NCI-H460 (cell line): ENCODE measurements at places on chromosomes 11 and 22.

GRCh38 chr11:118156531-118157185, 4.0 kb upstream of the SCN4B start:
- DNase-seq: no peak

GRCh38 chr11:11992257-11993212, 15.9 kb downstream of the DKK3 start:
- DNase-seq: no peak

DNA sequence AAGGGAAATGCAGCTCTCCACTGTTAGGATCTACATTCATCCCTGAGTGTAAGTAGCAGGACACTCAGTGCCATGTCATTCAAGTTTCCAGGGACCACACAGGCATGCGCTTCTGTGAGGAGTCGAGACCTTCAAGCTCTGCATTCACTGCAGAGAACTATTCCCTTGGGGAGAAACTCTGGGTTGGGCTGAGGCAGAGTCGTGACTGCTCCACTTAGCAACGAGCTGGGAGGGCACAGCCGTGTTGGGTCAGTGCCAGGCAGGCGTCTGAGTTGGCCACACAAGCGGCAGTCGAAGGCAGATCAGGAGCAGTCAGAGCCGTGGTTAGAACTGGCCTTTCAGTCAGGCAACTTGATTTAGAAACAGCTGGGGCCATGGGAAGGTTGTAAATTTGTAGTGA, 14.7 kb downstream of the MPEG1 start:
- no peak for DNase-seq

- no peak for DNase-seq
Observed at GRCh38 chr22:24128631-24129262, 52.5 kb upstream of the SUSD2 start.

GRCh38 chr11:62352355-62353336, 15.4 kb downstream of the ASRGL1 start:
- DNase-seq: no peak

GRCh38 chr11:112886434-112887370, 74.5 kb upstream of the NCAM1 start:
- no peak for DNase-seq

DNA sequence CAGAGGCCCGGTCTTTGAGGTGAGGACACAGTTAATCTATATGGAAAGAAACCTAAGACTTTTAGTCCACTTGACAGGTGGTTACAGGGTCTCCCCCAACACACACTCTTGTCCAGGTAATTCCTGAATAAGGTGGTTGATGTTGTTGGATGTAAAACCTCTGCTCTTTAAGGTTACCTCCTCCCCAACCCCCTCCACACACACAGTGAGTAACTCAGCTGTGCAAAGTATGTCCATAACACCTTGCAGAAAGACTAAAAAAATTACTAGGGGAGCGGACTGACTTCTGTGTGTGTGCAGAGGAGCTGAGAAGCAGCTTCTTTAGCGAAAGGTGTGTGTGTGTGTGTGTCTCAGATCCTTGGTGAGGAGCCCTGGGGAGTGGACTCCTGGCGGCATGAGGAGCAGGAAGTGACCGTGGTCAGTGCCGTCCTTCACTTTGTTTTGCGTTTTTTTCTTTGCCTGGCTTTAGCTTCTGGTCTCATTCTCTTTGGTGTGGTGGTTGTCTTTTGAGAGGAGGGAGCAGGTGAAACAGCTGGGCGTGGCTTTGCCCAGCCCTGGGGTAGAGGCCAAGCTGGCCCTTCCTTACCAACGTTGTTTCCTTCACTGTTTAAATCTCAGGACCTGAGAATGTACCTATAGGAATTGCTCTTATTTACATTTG, 1.7 kb downstream of the ZBED4 start:
- DNase-seq: no peak

DNA sequence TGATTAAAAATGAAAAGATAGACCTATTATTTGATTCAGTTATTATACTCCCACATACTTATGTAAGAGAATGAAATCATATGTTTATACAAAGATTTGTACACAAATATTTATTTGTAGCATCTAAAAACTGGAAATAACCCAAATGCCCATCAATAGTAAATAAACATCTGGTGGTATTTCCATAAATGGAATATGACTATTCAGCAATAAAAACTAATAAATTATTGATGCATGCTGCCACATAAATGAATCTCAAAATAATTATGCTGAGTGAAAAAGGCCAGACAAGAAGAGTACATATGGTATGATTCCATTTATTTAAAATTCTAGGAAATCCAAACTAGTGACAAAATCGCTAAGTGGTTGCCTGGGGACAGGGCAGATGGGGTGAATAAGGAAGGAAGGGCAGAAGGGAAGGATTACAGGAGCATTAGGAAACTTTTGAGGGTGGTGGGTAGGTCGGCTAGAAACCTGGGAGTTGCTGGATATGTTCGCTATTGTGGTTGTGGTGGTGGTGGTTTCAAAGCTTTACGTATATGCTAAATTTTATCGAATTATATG, 41.5 kb downstream of the JAM3 start:
- DNase-seq: no peak

- no peak for DNase-seq
Observed at GRCh38 chr22:48161298-48161697, 1398.8 kb downstream of the TBC1D22A start.

DNA sequence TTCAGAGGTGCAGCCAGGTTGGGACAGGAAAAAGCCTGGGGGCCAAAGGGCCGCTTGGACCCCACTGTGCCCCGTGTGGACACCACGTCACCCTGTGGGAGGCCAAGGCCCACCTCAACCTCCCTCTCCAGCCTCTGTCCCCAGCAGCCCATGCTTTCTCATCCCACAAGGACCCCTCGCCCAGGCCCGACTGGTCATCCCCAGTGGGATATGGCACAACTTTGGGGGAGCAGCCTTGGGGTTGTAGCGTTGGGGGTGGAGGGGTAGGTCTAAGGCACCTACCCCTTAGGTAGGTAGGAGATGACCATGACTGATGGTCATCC, 44.0 kb downstream of the IGF2 start:
- DNase-seq: no peak

DNA sequence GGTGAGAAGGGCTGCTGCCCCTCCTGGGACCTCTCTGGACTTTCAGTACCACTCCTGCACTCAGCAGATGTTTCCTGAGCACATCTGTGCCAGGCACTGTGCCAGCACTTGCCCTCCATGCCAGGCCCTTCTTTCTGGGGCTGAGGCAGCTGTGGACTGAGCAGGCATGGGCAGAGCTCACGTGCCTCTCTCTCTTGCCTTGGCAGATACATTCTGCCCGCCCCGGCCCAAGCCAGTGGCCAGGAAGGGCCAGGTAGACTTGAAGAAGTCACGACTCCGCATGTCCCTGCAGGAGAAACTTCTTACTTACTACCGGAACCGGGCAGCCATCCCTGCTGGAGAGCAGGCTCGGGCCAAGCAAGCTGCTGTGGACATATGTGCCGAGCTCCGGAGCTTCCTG, 8.3 kb upstream of the ATF4 start:
- DNase-seq: no peak

DNA sequence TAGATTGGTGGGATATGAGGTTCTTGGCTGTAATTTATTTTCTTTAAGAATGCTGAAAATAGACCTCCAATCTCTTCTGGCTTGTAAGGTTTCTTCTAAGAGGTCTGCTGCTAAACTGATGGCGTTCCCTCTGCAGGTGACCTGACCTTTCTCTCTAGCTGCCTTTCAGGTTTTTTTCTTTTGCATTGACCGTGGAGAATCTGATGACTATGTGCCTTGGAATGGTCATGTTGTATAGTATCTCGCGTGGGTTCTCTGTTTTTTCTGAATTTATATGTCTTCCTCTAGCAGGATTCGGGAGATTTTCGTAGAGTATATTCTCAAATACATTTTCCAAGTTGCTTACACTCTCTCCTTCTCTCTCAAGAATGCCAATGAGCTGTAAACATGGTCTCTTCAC, 122.2 kb downstream of the DDX10 start:
- DNase-seq: no peak

- DNase-seq: no peak
Observed at GRCh38 chr11:57663975-57664374, 3.9 kb upstream of the ZDHHC5 start.

- DNase-seq: no peak
Observed at GRCh38 chr11:115141231-115142114, 362.7 kb downstream of the CADM1 start.

DNA sequence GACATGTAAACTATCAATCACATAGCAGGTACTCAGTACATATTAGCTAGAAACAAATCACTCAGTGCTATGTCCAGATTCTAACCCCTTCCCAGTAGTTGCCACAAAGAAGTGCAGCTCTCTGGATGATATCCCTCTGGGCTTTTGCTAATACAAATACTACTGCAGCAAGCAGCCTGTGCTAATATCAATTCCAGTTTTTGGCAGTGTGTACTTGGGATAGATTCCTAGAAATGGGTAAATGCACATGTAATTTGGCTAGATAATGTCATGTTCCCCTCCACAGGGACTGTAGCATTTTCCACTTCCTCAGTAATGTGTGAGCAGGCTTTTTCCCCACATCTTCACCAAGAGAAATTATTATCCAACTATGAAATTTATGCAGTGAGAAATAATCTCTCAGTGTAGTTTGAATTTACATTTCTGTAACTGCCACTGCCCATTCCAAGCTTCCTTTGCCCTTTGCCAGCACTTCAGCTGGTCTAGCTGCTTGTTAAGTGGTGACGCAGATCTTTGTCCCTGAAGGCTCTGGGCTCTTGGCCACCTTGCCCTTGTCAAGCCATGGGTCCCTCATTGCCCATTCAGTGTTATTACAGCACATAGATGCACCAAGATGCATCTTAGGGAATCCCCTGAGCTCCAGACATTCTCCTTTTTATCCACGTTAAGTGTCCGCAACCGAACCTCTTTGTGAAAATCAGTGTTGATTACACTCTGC, 107.1 kb upstream of the CLPB start:
- no peak for DNase-seq
